Erythroblast (primary cell): ENCODE measurements at places on chromosomes 4 and X.

GRCh38 chr4:86269354-86269753, 90.5 kb downstream of the MAPK10 start:
- no peak for DNase-seq

GRCh38 chr4:159191989-159192388, 89.1 kb downstream of the RAPGEF2 start:
- peak; percentile 68 for DNase-seq

GRCh38 chr4:105042451-105042850, 104.2 kb upstream of the TET2 start:
- DNase-seq = no peak

- peak; percentile 62 for DNase-seq
Measured at GRCh38 chr4:48780865-48781214, 761 bp upstream of the FRYL start.

- DNase-seq = peak; percentile 93
Measured at GRCh38 chr4:124712372-124713184, at the start of gene ANKRD50. Gene ANKRD50 (minus strand): TSS chr4:124712732. CDS start chr4:124710511, 2,221 bp downstream.

DNA sequence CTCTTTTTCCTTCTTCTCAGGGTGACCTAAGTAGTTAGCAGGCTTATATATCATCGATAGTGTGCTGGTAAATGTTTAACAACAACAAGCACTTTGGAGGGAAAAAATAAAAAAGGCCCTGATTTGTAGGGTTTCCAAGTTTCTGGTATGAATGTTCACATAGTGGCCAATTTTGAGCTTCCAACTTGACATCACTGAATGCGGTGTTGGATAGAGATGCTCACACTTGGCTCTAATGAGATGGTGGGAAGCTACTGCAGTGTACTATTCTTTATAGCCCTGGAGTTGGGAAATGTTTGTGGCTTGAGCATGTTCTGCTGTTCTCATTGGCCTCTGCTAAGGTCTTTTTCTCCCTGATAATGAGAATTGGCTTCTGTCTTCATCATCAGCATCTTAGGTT, 875.3 kb downstream of the PCDH7 start:
- DNase-seq = no peak

DNA sequence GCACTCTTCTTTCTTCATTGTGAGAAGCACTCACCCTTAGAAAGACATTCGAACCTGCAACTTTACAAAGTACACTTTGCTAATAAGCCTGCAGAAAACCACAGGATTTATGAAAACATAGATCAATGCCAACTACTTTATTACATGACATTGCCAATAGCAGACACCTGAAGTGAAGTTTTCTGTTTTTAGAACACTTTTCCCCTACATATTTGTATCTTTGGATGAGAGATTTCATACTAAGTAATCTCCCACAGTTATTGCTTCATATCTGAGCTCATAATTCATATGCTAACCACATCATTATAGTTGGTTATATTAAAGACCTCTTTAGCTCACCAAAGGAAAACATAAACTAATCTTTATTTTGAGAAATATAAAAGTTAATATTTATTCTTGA, 276.5 kb upstream of the CTSO start:
- DNase-seq = no peak

- peak; percentile 34 for DNase-seq
Measured at GRCh38 chrX:134761788-134762187, 103.5 kb upstream of the PLAC1 start.

DNA sequence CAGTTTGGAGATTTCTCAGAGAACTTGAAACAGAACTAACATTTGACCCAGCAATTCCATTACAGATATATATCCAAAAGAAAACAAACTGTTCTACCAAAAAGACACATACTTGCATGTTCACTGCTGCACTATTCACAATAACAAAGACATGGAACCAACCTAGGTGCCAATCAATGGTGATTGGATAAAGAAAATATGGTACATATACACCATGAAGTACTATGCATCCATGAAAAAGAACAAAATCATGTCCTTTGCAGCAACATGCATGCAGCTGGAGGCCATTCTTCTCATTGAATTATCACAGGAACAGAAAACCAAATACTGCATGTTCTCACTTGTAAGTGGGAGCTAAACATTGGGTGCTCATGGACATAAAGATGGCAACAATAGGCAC, 47.6 kb upstream of the LNX1 start:
- DNase-seq = no peak

DNA sequence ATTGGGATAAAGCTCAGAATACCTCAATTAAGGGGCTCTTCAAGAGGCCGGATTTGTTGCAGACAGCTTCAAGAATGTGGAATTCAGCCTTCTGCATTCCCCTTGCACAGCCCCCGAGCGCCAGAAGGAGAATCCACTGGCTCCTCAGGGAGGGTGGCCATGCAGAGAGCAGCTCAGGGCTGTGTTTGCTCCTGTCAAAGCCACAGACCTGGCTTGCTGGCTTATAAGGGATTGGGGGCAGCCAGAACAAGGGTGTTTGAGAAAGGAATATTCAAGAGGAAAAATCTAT, 36.8 kb downstream of the ING2 start:
- no peak for DNase-seq

- DNase-seq = no peak
Measured at GRCh38 chr4:1344696-1345095, 2.3 kb upstream of the UVSSA start.

GRCh38 chr4:108024085-108024877, 34.6 kb downstream of the HADH start:
- DNase-seq = no peak

- no peak for DNase-seq
Measured at GRCh38 chr4:28966982-28967381, 1753.2 kb upstream of the PCDH7 start.
